ENCODE measurements at places on chromosomes 7 and 10.

DNA sequence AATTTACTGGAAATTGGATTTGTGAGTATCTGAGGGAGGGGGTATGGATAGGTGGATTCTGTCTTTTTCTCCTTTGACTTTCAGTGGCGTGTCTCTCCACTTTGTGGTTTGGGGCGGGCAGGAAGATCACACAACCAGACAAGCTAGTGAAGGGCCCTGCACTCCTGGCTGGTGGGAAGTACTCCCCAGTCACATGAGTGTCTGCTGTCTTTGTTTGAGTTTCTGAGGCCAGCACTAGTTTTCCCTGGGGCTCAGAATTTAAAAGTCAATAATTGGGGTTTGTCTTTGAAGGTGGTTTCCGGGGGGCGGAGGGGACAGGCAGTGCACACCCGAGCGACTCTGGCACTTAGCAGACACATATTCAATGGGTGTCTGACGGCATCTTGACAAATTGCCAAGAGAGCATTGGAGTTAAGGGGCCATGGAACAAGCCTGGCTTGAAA is 120.1 kb downstream of the WDFY4 start:
- DNase-seq: no peak

DNA sequence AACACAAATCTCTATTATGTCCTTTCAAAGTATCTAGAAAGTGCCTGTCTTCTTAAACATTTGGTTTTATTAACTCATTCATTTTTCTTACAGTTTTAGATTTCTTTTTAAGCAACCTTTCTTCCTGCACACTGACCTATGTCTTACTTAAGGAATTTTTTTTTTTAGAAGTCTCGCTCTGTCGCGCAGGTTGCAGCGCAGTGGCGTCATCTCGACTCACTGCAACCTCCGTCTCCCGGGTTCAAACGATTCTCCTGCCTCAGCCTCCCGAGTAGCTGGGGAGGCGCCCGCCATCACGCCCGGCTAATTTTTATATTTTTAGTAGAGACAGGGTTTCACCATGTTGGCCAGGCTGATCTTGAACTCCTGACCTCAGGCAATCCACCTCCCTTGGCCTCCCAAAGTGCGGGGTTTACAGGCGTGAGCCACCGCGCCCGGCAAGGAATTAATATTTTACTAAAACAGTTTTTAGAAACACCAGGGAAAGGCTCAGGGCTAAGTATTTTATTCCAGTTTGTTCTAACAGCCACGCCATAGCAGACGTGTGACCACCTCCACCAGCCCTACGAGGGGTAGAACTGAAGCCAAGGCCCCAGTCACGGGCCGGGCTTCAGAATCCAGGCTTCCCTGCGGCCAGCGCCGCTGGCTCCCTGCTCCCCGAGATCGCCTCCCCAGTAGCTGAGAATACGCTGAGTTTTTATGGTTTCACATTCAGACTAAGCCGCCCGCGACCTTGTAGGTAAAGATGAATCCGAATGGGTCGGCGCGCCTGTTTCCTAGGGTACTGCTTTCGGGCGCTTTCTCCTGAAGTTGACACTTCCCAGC is 941 bp upstream of the LUC7L2 start:
- no peak for DNase-seq

GRCh38 chr7:1223196-1223981 is 9.3 kb upstream of the UNCX start:
- no peak for DNase-seq

DNA sequence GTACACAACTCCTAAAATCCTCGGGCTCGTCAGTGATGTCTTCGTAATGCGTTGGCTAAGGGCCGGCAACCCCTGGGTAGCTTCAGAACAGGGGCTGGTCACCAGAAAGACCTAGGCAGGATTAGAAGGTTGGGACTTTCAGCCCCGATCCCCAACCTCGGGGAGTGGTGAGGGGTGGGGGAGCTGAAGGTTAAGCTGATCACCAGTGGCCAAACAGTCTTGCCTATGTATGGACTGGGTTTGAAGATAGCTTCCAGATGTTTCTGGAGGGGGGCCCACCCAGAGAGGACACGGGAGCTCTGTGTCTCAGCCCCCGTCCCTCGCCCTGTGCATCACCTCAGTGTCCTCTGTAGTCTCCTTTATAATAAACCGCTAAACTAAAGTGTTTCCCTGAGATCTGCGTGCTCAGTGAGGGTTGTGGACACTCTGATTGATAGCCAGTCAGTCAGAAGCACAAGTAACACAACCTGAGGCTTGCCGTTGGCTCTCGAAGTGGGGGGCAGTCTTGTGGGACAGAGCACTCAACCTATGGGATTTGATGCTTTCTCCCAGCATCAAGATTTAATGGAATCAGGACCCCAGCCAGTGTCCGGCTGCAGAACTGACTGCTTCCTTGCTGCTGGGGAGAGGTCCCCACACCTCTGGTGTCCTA is 10.0 kb downstream of the PPP2R2D start:
- no peak for DNase-seq

DNA sequence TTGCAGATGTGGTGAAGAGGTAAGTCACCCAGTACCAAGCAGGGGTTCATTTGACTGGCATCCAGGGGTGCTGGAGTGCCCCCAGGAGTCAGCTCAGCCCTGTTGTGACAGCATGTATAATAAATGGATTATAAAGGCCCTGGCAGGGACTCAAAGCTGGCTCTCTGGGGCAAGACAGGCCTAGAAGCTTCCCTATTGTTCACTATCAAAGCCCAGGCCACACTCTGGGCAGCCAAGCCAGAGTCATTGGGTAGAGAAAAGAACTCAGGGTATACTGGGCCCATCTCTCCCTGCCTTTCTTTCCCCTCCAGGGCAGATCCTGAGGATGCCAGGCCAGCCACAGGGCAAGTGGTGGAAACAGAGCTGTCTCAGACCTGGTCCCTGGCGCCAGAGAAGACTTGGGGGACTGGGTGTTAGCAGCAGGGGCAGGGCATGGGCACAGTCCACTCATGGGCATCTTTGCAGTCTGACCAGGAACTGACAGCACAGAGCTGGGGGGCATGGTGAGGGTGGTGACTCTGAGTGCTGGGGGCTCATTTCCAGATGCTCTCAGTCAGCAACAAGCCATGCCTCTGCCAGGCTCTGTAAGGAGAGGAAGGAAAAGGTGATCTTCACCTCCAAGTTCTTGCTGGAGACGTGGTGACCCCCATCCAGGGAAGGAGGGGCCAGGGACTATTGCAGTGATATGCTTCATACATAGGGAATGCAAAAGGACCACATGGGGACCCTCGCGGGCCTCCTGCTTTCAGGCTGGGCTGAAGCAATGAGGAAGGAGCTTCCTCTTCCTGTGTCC is 11.7 kb downstream of the RBP3 start:
- no peak for DNase-seq

DNA sequence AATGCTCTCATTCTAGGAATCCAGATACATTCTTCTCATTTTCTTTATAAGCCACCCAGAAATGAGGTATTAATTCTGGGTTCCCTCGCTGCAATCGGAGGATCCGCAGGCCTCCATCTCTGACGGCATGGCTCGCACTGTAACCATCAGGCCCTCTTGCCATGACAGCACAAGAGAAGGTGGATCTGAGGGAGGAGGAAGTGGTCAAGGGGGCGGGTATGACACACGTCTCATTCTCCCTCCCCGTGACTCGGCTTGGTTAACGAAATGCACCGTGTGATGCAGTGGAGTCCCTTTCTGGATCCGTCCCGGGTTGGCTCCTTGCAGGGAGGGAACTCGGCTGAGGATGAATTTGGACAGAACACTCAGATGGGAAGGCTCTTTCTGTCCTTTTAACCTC is 280.2 kb downstream of the TCERG1L start:
- no peak for DNase-seq
